ENCODE measurements at places on chromosomes 5 and 9. TPM values are rescaled to one million over a fixed set of nuclear protein-coding genes. Genes with fewer than 3 reads are reported as not detected.

DNA sequence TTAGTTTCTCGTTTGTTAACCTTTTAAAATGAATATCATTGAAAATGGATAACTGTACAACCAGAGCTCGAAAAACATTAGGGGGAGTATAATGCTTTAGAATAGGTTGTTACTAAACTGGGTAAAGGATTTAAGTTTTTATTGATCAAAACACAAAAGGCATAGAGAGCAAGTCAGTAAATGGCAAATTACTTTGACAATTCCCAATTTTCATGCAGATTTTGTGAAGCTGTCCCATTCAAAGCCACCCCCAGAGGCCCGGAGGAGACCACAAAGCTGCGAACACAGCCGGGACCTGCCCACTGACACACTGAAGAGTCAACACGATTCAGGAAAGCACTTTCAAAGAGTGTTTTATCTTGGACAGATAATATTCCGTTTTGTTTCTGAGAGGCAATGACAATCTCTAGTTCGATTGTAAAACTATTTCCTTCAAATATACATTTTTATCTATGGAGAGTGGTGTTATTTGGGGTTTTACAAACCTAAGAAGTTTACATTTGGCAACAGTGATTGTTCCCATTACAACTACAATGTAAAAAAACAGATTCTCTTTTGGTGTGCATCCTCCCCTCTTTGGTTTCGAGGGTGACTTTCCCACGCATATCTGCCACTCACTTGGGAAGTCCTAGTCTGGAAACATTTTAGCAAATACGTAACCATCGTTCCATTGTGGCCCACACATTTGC lies 182.6 kb upstream of the TBCA start:
- no peaks in the 10 kb centered on the region for H3K36me3 ChIP-seq
- peaks cover 28% of the 10 kb centered on the region for H3K27me3 ChIP-seq
- no peak for DNase-seq

GRCh38 chr5:1504617-1505016 lies 19.1 kb downstream of the LPCAT1 start:
- peak overlapping the region; percentile 35 for H3K27ac ChIP-seq
- peaks cover 26% of the 10 kb centered on the region for H3K36me3 ChIP-seq
- H3K4me1 ChIP-seq, result peaks cover 3% of the 10 kb centered on the region
- no peak for DNase-seq
- H3K4me3 ChIP-seq, result no peak overlapping the region
- no peaks in the 10 kb centered on the region for H3K27me3 ChIP-seq

DNA sequence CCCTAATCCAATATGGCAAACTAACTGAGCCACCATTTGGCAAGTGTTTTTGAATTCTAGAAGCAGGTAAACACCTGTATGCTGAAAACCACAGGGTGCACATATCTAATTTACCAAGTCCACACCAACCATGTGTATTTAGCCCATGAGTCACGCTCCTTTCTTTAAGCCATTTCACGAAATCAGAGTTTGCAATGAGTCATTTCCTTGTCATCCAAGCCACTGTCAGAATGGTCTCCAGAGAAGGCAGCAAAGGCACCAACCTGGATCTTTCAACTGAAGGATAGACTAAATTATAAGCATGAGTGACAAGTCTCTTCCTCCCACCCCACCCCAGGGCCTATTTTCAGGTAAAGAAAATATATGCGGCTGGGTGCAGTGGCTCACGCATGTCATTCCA lies 110.0 kb downstream of the PAX5 start:
- no peak overlapping the region for H3K27ac ChIP-seq
- H3K27me3 ChIP-seq, result no peaks in the 10 kb centered on the region
- no peaks in the 10 kb centered on the region for H3K36me3 ChIP-seq
- no peak overlapping the region for H3K4me3 ChIP-seq
- no peak for DNase-seq

GRCh38 chr5:120304663-120305062 lies 159.4 kb upstream of the PRR16 start:
- DNase-seq, result no peak
- H3K4me1 ChIP-seq, result no peaks in the 10 kb centered on the region
- H3K27me3 ChIP-seq, result no peaks in the 10 kb centered on the region
- no peak overlapping the region for H3K4me3 ChIP-seq
- H3K27ac ChIP-seq, result no peak overlapping the region

DNA sequence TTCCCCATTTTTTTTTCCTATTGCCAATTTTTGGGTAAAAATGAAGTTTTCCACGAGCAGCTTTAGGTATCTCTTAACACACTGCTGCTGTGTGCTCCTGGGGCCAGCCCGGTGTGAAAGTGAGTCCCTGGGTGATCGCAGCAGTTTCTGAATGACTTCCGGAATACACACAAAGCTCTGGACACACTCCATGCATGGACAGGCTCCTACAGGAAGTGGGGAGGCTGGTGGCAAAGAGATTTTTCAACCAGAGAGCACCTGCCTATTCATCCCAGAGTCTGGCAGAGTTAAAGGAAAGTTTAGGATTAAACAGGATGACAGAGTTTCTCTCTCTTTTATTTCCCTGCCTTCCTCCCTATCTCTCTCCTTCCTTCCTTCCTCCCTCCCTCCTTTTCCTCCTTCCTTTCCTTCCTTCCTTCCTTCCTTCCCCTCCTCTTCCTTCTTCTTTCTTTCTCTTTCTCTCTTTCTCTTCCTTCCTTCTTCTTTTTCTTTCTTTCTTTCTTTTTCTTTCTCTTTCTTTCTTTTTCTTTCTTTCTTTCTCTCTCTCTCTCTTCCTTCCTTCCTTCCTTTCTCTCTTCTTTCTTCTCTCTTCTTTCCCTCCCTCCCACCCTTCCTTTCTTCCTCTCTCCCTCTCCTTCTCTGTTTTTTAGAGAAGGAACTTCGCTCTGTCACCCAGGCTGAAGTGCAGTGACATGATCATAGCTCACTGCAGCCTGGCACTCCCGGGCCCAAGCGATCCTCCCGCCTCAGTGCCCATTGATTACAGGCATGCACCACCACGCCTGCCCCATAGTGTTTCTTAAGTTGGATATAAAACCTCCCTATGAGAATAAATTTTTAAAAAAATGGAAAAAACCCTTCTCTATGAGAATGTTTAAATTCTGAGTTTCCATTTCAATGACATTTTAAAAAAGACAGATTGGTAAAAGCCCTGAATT lies 38.7 kb upstream of the UBTD2 start:
- no peak overlapping the region for H3K4me3 ChIP-seq
- no peaks in the 10 kb centered on the region for H3K27me3 ChIP-seq
- no peaks in the 10 kb centered on the region for H3K36me3 ChIP-seq
- no peaks in the 10 kb centered on the region for H3K4me1 ChIP-seq
- no peak for DNase-seq

GRCh38 chr5:139363937-139364336 lies 19.2 kb downstream of the SLC23A1 start:
- no peak overlapping the region for H3K27ac ChIP-seq
- no peak overlapping the region for H3K4me3 ChIP-seq
- no peak for DNase-seq
- no peaks in the 10 kb centered on the region for H3K27me3 ChIP-seq
- H3K4me1 ChIP-seq, result no peaks in the 10 kb centered on the region
- peaks cover 9% of the 10 kb centered on the region for H3K36me3 ChIP-seq

DNA sequence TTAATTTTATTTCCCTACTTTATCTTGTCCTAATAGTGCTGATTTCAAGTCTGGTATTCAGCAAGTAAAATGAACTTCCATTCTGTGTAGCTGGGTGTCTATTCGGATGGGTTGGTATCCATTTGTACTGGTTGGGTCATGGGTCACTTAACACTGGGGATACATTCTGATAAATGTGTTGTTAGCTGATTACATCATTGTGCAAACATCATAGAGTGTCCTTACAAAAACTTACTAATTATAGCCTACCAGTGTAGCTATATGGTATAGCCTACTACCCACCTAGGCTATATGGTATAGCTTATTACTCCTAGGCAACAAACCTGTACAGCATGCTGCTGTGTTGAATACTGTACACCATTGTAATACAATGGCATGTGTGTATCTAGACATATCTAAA lies 1373.7 kb upstream of the DMAC1 start:
- no peak overlapping the region for H3K27ac ChIP-seq
- H3K4me1 ChIP-seq, result no peaks in the 10 kb centered on the region
- DNase-seq, result no peak

DNA sequence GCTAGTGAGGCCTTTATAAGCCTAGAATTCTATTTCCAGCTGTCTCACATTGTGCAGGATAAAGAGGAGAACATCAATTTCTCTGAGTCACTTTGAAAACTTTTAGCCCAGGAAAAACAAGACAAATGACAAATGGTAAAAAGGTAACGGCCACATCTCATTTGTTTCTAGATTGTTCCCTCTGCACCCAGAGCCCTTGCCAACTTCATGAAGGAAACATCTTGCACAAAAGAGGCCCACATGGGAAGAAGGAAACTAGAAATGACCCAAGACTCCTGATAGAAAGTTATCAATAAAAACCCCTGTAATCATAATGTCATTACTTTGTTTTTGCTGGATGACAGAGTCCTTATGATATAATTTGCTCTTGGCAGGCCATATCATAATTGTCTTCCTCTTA lies 5.3 kb downstream of the DPYSL3 start:
- H3K27me3 ChIP-seq, result peaks cover 8% of the 10 kb centered on the region
- no peak overlapping the region for H3K4me3 ChIP-seq
- no peak overlapping the region for H3K27ac ChIP-seq
- DNase-seq, result no peak

DNA sequence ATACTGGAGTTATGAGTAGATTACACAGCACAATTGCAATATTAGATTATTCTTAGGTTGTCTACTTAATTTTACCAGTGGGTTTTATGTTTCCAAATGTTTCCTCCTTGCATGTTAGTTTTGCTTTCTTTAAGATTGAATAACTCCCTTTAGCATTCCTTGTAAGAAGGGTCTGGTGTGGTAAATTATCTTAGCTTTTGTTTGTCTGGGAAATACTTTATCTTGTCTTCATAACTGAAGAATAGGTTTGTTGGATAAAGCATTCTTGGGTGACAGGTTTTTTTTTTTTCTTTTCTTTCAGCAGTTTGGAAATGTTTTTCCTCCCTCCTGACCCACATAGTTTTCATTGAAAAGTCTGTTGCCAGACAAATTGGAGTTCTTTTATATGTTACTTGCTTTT lies 531.1 kb downstream of the ANXA1 start:
- no peak for DNase-seq
- no peaks in the 10 kb centered on the region for H3K27me3 ChIP-seq
- no peak overlapping the region for H3K27ac ChIP-seq
- no peaks in the 10 kb centered on the region for H3K36me3 ChIP-seq
- no peak overlapping the region for H3K4me3 ChIP-seq

- H3K27me3 ChIP-seq, result peaks cover 2% of the 10 kb centered on the region
- no peak overlapping the region for H3K27ac ChIP-seq
- peaks cover 15% of the 10 kb centered on the region for H3K4me1 ChIP-seq
- no peak for DNase-seq
These were observed 40.0 kb downstream of the HRH2 start for GRCh38 chr5:175697846-175698245.

DNA sequence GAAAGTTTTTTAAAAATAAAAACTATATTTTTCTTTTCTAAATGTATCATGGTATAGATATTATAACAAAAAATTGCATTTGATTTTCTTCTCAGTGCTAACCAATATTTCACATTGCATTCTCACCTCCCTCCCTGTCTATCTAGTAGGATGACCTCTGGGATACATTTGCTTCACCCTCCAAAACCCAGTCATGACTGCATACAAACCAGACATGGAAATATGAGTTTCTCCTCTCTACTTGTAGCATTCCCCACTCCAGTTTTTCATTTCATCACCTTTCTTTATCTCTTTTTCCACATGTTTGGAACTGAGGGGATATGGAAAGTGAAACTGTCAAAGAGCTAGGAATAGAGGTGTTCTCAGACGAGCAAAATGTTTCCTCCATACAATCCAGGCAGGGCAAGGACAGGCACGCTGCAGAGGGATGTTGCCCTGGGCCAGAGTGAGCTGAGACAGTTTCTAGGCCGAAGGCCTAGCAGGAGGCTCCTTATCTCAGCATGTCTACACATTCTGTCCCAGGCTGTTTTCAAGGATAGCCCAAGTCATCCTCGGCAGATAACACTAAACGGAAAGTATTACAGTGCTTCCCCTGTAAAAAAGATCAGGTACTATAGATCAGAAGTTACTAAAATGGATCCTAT lies 46.7 kb downstream of the MEF2C start:
- H3K36me3 ChIP-seq, result no peaks in the 10 kb centered on the region
- no peaks in the 10 kb centered on the region for H3K27me3 ChIP-seq
- DNase-seq, result no peak
- no peak overlapping the region for H3K4me3 ChIP-seq
- H3K27ac ChIP-seq, result no peak overlapping the region

- no peak overlapping the region for H3K4me3 ChIP-seq
- H3K4me1 ChIP-seq, result peaks cover 19% of the 10 kb centered on the region
- H3K36me3 ChIP-seq, result no peaks in the 10 kb centered on the region
These were observed 185.3 kb downstream of the MAPKAP1 start for GRCh38 chr9:125521462-125522327.

Gene SPINK4
- total RNA-seq, result not detected

Gene SPIN1
- 34.5 TPM for total RNA-seq

Gene ZNF883
- total RNA-seq, result 1.1 TPM

Gene SH3GL2
- not detected for total RNA-seq

Gene DBH
- 0.26 TPM for total RNA-seq

Gene SH3TC2
- not detected for total RNA-seq

Data from T-cell (primary cell).